SK-N-SH treated with all-trans-retinoic acid at 6 μM for 48 hours (cell line): ENCODE measurements at places on chromosomes 2 and 18.

DNA sequence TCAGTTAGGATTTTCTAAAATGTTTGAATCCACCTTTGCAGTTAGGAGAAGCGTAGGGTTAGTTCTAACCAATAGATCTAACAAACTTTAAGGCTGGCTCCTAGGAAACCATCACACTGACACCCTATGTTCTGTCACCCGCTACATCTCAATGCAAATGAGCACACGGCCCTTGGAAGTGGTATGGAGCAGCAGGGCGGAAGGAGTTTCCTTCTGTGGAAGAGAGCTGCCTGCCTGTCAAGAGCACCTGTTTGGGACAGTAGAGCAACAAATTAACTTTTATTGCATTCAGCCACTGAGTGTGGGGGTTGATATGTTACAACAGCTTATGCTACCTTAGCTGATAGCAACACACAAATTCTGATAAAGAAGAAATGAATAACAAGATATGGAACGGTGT lies 306.9 kb upstream of the RAB6C start:
- ATAC-seq = no peak

DNA sequence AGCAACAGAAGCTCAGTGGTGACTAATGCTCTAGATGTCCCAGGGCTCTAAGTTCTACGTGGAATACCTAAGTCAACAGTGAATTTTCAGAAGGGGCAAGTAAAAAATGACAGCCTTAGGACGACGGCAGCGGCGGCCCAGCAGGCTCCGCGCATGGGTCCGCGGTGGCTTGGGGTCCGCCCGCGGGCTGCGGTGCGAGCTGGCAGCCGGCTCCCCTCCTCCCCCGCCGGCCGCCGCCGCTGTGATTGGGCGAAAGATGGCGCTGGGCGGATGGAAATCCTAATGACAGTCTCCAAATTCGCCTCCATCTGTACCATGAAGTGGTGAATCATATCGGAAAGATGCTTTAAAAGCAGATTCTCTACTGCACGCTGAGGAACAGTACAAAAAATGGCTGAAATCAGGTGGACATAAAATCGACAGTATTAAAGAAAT lies 74.7 kb downstream of the HNRNPLL start:
- peak; percentile 92 for ATAC-seq

DNA sequence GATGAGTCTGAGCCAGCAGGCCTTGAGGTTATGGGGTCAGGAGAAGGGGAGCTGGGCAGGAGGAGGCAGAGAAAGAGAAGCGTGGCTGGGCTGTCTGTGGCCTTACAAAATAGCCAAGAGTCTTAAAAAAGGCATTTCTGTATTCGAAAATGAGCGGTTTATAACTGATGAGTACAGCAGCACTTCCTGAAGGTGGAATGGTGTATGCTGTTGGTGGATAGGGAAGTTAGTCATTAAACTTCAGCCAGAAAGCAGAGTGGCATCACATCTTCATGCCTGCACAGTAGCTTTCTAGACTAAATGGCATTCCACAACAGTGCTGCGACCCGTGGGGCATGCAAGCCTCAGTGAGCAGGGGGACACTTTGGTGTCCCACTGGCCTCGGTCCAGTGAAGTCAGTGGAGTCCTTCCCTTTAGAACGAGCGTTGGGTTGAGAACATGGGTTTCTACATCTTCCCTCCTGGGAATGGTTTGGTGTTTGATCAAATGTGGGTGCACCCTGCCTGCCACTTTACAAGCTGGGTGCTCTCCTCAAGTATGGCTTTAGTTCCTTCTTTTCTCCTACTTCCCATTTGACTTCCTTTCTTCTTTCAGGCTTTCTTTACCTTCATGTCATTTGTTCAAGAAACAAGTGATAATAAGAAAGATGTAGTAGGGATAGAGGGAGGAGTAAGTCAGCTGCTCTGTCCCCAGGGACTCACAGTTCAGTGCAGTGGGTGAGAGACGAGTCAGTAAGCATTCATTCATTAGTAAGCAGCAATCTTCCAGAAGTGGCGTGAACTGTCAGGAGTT lies 96.3 kb downstream of the ARMC9 start:
- no peak for ATAC-seq

GRCh38 chr2:205218056-205218455 lies 464.2 kb upstream of the NRP2 start:
- no peak for ATAC-seq

GRCh38 chr18:22436136-22436535 lies 18.4 kb upstream of the CTAGE1 start:
- ATAC-seq = no peak

DNA sequence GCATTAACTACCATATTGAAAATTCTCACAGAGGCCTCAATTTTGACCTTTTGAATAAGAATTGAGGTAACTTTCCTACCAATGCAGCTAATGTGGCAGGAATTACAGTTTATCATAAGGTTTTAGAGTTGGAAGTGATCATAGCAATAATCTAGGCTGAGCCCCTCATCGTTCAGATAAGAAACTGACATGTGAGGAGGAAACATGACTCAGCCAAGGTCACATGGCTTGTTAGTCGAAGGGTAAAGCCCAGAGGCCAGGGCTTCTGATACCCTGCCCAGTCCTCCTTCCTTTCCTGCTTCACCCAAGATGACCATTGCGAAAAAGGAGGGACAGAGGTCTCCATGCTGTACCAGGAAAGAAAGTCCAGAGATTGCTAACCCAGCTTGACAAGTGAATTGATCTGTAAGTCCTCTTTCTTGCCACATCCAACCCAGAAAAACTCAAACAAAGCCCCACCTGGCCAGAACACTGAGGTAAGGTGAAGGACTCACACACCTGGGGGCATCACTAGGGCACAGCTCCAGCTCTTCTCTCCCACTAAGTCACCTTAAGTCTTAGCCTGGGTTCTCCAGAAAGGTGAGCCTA lies 174.8 kb downstream of the EN1 start:
- no peak for ATAC-seq

- ATAC-seq = no peak
Observed at GRCh38 chr2:70431716-70432347, 121.8 kb downstream of the TGFA start.

- no peak for ATAC-seq
Observed at GRCh38 chr2:12665334-12665733, 51.4 kb upstream of the TRIB2 start.

DNA sequence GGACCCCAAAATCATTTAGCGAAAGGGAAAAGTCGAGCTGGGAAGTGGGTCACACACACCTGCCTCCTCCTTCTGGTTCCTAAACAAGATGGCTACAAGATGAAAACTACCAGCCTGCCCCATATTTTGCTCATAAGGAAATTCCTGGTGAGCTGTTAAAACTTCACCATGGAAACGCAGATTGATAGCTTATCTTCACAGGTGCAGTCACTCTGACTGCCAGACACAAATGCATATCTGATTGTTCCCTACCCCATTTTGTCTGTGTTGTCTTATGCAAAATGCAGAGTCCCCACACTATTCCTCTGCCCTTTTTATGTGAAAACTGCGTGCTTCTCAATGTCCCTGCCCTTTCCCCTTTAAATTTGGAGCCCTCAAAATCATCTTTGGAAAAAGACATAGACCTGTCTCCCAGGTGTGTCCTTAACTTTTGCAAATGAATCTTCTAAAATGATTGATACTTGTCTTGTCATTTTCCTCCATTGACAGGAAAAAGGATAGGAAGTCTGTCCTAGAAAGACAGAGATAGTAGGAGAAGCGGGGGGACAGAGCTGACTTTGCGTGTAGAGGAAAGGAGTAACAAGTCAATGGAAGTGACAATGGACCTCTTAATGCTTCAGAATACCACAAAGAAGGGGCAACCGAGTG lies 38.9 kb upstream of the THOC1 start:
- no peak for ATAC-seq

DNA sequence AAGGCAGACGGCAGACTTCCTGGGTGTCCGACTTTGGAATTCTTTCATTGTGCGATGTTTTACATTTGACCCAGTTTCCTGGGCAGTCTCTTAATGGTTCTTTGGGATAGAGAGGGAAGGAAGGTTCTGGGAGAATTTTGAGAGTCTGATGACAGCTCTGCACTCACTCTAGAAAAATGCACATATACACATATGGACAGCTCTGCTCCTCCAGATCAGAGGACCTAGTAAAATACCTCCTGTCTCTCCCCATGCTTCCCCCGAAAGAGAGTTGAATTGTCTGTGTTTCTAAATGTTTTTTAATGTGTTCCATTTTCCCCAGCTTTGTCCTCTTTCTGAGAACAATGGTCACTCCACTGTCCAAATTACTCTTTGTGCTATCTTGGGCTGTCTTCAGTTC lies 102.0 kb upstream of the CXCR4 start:
- no peak for ATAC-seq

DNA sequence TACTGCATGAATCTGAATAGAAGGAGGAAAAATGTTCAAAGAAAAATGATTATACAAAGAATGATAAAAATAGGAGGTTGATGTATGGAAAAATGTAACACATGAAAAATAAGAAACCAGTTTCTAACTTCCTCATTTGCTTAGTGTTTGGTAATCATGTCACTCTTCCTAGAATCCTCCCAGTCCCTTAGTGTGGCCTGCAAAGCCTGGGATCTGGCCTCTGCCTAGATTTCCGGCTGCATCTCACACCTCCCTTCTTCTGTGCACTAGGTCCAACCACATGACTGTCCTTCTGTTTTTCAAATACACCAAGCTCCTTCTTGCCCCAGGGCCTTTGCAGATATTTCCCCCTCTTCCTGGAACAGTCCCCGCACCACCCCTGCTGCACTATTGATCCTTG lies 76.8 kb upstream of the RBMS1 start:
- no peak for ATAC-seq

DNA sequence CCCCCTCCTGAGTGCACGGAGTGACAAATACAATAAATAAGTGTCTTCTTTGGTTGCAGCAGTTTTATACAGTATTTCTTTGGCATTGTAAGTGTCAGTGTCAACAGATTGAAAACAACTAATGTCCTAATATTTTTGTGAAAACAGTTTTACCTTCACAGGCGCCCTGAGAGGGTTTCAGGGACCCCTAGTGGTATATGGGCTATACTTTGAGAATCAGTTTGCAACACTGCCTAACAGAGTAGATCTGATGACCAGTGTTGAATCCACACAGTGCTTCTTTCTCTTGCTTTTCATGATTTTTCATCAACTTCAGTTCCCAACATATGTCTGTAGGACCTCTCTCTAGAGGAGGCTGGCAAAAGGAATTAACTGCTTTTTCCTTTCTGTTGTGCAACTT lies 162.2 kb downstream of the PRPF40A start:
- ATAC-seq = peak; percentile 47; the same call in 2 of the 3 replicates

- ATAC-seq = peak; percentile 95
Observed at GRCh38 chr2:25521665-25522387, 151.6 kb downstream of the DTNB start.

- ATAC-seq = no peak
Observed at GRCh38 chr2:118815731-118816130, 31.7 kb downstream of the EN1 start.
